ENCODE measurements at places on chromosomes 2 and 18.

DNA sequence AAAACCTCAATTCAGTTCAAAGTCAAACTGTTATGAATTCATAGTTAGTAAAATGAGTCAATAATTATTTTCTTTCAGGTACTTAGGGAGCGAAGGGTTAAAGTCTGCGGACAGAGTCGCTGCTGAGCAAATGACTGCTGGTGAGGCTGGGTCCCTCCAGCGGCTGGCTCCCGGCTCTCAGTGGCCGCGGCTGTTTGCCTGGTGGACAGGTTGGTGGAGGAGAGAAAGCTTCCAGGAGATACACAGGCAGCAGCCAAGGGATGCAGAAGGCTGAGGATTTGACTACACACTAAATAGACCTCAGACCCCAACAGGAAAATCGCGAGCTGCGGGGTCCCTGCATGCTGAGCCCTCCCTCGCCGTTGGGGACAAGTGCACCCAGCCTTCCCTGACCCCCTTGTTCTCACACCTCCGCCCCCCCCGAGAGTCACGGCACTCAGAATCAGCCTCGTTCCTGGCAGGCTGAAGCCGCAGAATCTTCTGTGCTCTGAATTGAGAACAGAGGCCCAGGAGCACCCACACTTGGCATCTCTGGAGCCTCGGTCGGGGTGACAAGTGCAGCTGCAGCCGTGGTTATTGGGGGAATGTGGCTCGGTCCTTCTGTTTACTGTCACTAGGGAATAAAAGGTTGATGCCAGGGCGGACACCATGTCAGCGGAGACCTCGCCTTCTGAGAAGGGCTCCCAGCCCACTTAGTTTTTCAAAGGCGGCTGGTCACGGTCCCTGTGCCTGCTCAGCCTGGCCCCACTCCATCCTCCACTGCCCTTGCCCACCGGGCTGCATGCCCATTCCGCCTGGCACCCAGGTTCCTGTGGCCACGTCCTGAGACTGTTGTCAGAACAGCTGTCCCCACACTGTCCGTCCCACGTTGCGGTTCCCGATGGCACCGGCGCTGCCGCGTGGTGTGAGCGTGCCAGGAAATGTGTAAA, 74.0 kb downstream of the SLC66A2 start:
- DNase-seq: no peak

DNA sequence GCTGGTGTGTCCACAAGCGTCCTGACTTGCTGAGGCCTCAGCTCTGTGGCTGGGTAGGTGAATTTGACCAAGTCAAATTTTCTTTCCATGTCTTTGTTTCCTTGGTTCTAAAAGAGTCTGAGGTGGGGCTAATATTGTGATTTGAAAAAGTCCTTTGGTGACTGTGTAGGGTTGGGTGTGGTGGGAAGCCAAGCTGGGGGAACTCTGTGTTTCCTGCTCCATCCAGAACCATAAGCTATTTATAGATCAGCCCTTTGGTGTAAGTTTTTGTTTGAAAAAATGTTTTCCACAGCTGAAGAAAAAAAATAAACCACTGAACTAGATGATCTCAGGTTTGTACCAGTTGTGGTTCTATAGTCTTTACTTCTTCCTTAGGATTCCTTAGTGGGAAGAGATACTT, 462.7 kb downstream of the TGIF1 start:
- no peak for DNase-seq

GRCh38 chr2:230742781-230743180, 30.1 kb downstream of the CAB39 start:
- no peak for DNase-seq

DNA sequence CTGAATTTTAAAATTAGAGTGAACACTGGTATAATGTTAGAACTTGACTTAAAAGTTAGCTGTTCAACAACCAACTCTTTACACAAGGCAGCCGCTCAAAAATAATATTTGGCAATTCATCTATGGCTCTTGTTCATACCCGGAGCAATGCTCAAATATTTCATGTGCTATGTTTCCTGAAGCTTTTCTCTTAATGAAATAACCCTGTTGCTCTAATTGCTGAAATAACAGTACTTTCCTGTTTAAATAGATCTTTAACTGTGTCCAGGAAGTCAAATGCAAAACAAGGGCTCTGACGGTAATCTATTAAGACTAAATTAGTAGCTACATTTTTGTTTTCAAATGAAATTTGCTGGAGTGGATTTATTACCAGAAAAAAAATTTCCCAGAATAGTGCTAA, 33.7 kb downstream of the RFTN2 start:
- no peak for DNase-seq

DNA sequence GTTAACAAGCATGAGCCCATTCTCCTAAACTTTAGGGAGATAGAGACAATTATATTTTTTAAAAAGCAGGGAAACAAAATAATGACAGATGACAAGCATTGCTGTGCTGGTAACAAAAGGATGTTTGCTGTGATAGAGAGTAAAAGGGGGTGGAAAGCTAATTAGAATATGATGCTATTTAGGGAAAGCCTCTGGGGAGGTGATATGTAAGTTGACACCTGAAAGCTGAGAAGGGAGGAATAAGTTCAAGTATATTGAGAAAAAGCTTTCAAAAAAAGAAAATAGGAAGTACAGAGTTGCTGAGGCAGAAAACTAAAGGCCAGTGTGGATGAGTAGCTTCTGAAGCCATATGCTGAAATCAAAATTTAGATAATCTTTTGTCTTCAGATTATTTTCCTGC, 565.2 kb upstream of the NRXN1 start:
- DNase-seq: no peak
